ENCODE measurements at places on chromosomes 3 and 15.

DNA sequence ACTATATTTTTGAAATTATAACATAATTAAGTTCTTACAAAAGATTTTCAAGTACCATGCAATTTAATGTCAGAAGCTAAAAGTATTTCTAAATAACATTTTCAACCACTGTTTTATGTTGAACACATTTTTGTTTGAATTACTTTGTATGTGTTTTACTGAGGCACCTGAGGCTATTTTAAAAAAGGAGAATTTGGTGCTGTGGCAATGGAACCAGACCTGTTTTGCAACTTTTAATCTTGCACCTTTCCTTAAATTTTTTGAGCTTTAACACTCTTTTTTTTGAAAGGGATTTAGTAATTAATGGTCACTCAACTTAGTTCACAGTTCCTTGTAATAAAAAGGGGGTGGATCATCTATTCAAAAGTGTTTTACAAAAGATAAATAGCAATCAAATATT, 561.6 kb downstream of the ZBBX start:
- no peak for DNase-seq

- no peak for DNase-seq
These were observed 134.4 kb downstream of the TMCO5A start for GRCh38 chr15:38068626-38069391.

DNA sequence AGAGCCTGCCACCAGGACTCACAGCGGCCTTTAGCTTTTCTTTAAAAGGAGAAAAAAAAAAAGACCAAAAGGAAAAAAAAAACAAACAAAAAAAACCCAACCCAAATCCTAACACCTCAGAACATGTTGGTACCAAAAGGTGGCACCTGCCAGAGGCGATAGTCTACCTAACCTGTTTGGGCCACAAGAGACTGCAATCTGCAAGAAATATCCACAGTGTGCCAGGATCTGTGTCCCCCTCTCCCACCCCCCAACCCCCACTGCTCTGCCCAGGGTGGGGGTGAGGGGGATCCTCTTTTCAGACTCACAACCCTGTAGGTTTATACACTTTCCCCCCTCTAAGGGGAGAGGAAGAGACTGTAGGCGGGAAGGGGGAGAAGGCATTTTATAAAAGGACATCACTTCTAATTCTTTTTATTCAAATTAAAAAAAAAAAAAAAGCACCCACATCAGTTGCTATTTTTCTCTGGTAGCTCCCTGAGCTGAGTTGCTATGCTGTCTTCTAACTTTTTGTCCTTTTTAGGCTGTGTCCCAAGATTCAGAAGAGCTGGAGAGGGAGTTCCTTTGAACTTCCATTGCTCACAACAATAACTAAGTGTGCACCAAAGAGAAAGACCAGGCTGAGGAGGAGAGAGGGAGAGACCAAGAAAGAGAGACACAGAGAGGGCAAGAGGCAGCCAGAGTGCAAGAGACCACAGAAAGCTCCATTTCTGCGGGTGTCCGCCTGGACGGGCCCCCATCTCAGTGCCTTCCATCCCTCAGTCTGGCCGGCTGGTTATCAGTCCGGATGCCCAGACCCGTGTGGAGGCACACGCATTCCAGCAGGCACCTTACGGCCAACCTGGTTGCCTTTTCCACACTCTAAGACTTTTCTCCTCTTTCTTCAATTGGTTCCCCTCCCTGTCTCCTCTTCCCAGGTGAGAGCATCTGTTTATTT, 48.9 kb downstream of the TLE3 start:
- DNase-seq: no peak

- no peak for DNase-seq
These were observed at the start of gene FSD2 for GRCh38 chr15:82805994-82806406. Gene FSD2 (minus strand): TSS chr15:82806069. CDS start chr15:82787390, 18,679 bp downstream.

DNA sequence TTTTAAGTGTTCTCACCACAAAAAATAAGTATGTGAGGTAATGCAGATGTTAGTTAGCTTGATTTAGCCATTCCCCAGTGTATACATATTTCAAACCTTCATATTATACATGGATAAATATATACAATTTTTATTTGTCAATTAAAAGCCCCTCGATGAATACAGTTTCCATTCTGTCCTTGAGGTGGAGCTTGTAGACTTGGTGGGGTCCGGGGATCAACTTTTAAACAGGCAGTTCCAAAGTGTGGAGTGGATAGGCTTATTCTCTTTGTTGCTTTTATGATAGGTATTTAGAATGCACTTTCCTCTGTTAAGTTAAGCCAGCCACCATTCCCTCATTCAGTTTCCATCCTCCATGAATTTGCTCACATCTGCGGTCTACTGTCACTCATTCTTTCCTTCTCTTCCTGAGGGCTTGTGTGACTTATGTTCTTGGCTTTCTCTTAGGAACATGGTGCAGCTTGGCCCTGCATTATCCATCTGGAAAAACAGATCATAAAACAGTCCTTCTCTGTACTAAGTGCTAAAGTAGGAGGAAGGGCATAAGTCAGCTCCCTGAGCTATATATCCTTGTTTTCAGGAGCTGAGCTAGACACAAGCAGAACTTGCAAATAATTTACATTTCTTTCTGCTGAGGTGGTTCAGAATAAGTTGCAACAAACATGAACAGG, 149.1 kb downstream of the NFKBIZ start:
- DNase-seq: no peak

GRCh38 chr3:182730675-182731042, 62.6 kb upstream of the ATP11B start:
- no peak for DNase-seq

- no peak for DNase-seq
These were observed 167.1 kb upstream of the WNT5A start for GRCh38 chr3:55654123-55654760.

- DNase-seq: no peak
These were observed 172.0 kb downstream of the OPA1 start for GRCh38 chr3:193764959-193765358.

- DNase-seq: no peak
These were observed 57.7 kb downstream of the BFSP2 start for GRCh38 chr3:133457465-133458067.

DNA sequence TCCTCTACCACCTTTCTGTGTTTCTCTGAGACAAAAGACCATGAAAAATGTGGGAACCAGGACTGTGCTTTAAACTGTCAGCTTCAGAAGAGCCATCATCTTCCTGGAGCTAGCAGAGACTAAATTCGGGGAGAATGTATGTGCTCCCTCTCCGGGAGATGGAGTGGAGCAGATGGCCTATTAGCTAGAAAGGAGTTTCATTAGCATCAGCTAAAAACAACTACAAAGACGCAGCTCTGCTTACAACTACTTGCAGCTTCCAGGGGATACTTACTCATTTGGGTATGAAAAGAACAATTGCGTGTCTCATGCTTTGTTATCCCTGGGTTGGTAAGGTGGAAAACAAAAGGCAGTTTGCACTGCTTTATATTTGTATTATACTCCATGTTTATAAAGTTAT, 159.6 kb downstream of the MFSD1 start:
- DNase-seq: no peak

All from activated gamma-delta T cell treated with anti-CD3 and anti-CD28 coated beads, Interleukin-2, amount 50 U/mL, for 16 hours (primary cell).